ENCODE measurements at places on chromosomes 5 and 9.
A peak's percentile ranks its signal among the peaks of the same experiment; 100 is the strongest.

GRCh38 chr5:116044073-116044472 is 11.8 kb downstream of the ARL14EPL start:
- DNase-seq, result no peak

- DNase-seq, result no peak
These were observed 396.1 kb upstream of the GRAMD2B start for GRCh38 chr5:126027149-126027548.

DNA sequence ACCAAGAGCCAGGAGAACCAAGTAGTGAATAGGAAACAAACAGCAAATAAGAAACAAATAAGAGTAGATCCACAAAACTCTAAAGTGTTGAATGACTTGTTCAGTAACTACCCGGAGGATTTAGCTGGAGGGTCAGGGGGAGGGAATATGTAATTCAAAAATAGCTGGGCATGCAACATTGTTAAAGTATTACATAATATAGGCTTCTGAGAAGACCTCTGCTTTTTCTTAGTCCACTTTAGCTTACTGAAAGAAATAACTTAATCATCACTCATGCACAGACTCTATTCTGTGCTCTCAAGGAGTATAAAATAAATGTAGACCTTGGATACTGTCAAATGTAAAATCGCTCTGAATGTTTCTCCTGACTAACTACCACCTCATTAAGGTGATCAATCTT is 183.2 kb upstream of the POU5F2 start:
- DNase-seq, result no peak

DNA sequence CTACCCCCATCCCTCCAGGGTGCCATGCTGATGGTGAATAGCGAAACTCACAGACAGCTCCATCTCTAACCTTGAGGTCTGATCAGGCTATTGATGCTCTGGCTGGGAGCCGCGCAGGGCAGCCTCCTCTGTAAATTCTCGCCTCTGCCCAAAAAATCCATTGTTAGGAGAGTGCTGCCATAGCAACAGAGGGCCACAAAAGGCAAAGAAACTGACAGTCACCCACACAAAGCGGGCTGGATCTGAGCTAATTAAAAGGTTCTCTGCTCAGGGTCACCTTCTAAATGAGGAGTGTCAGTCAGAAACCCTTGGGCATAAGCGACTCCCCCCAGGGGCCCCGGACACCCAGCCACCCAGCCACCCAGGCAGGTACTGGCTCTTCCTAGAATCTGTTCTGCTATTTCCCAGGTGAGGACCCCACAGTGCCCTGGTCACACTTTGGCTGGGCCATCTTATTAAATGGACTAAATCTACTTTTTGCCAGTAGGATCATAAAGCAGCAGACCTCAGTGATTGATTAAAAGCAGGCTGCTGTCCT is 126.7 kb downstream of the MED10 start:
- peak; percentile 23 for DNase-seq

DNA sequence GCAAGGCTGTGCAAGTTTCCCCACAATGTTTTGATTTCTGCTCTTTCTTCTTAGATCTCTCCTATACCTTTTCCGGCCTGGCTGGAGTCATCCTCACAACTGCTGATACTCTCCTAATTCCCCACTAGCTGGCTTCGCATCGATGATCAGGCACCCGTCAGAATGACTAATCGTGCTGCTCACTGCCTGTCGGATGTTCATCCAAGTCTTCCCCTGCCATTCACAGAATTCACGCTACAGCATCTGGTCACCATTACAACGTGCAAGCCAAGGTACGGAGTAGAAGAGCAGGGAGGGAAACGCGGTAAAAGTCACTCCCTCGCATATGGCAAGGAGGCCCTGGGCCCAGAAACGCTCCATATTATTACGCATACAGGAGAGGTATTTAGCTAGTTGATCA is 35.1 kb downstream of the CDH10 start:
- DNase-seq, result no peak

DNA sequence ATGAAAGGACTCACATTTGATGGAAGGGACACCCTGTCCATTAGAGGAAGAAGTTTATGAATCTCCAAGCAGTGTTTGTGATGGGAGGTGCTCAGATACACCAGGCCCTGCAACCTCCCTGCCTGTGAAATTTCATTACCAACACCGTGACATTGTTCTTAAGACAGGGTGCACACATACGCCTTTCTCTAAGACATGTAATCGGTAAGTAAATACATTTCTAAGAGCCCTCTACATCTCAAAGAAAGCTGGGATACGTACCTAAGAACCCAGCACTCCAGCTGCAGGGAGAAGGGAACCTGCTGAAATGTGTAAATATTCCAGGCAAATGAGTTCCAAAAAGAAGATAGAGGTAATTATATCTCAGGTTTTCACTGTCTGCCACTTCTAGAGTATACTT is 125.0 kb upstream of the APC start:
- DNase-seq, result peak; percentile 8

GRCh38 chr5:16679863-16680262 is 63.1 kb upstream of the RETREG1 start:
- DNase-seq, result peak; percentile 63

DNA sequence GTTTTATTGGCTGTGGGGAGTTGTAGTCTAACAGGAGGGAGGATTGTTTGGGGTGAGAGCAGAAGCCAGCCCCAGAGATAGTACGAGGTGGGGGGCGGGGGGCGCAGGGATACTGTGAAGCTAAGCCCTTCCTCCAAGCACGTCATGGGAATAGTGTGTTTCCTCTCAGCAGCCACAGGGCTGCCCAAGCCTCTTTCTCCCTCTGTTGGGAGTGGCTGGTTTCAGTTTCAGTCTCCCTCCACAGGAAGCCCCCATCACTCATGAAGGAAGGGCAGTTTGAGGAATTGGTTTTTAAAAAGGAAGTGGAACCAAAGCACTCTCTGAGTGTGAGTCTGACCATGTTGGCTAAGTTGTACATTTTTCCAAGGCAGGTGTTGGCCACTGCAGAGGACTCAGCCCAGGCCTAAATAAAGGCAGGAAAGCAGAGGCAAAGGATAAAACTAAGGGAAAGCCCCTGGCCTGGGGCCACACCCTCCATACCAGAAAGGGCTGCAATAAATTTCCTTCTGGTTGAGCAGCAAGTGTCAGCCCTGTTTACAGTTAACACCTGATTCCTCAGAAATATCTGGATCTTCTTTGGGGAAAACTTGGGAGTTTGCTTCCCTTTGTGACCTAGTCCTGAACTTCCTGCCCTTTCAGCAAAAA is 3.2 kb downstream of the RAB24 start:
- peak; percentile 71 for DNase-seq

GRCh38 chr5:55062039-55062779 is 38.2 kb downstream of the GZMK start:
- DNase-seq, result no peak

DNA sequence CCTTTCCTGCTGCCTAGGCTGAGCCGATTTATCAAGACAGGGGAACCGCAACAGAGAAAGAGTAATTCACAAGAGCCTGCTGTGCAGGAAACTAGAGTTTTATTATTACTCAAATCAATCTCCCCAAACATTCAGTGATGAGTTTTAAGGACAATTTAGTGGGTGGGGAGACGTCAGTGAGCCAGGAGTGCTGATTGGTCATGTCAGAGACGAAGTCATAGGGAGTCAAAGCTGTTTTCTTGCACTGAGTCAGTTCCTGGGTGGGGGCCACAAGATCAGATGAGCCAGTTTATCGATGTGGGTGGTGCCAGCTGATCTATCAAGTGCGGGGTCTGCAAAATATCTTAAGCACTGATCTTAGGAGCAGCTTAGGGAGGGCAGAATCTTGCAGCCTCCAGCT is 19.0 kb downstream of the SNX24 start:
- no peak for DNase-seq

- DNase-seq, result no peak
These were observed 538.3 kb downstream of the CSNK1G3 start for GRCh38 chr5:124050120-124050770.

GRCh38 chr9:136002881-136003280 is 41.7 kb upstream of the UBAC1 start:
- no peak for DNase-seq

GRCh38 chr5:174401793-174402192 is 322.6 kb upstream of the MSX2 start:
- peak; percentile 5 for DNase-seq

- DNase-seq, result no peak
These were observed 851.4 kb downstream of the MAT2B start for GRCh38 chr5:164356790-164357189.

DNA sequence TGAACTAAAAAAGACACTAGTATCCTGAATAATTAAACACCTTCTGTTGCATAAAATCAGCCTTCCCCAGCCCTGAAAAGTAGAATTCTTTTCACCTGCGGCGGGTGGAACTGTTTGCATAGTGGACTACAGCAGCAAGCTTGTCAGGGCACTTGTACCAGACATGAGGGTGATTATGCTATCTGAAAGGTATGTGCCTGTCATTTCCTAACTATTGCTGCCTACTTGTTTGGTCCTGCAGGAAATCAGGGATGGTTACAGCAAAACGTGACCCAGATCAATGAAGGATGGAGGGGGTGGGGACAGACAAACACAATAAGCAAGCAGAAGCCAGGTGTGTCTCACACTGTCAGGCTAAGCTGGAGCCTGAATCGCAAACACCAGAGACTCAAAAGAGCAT is 385.6 kb downstream of the MLLT3 start:
- DNase-seq, result peak; percentile 54

- peak; percentile 81 for DNase-seq
These were observed 119.8 kb upstream of the TBC1D2 start for GRCh38 chr9:98375138-98375726.

DNA sequence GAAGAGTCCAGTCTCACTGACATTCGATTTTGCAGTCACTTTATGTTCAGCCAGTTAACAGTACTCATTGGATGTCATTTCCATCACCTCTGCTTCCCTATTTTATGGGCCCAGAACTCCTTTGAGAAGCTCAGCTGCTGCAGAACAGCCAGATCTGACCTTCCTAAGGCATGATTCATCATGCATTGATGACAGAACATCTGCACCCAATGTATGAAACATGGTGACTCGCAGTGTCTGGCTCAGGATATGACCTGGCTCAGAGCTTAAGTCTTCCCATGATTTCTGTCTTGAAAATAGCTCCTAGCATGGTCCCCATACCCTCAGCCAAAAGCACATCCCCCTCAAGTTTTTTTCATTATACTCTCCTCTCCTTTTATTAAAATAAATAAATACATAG is 92.6 kb upstream of the TRIM32 start:
- DNase-seq, result peak; percentile 89

DNA sequence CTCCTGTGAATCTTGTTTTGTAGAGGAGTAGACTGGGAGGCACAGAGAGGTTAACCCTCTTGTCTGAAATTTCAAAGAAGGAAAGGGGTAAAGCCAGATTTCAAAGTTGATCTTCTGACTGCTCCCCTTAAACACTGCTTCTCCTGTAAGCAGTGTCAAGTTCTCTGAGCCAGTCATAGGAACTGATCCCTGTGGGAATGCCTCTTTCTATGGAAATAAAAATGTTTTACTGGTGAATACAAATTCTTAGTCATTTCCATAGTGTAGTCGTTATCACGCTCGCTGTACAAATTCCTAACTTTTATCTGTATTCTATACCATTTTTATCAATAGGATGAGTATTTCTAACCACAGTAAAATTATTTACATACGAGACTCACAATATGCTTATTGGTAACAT is 66.3 kb upstream of the PRRC1 start:
- DNase-seq, result no peak

GRCh38 chr9:124441291-124441690 is 9.0 kb upstream of the ADGRD2 start:
- no peak for DNase-seq

DNA sequence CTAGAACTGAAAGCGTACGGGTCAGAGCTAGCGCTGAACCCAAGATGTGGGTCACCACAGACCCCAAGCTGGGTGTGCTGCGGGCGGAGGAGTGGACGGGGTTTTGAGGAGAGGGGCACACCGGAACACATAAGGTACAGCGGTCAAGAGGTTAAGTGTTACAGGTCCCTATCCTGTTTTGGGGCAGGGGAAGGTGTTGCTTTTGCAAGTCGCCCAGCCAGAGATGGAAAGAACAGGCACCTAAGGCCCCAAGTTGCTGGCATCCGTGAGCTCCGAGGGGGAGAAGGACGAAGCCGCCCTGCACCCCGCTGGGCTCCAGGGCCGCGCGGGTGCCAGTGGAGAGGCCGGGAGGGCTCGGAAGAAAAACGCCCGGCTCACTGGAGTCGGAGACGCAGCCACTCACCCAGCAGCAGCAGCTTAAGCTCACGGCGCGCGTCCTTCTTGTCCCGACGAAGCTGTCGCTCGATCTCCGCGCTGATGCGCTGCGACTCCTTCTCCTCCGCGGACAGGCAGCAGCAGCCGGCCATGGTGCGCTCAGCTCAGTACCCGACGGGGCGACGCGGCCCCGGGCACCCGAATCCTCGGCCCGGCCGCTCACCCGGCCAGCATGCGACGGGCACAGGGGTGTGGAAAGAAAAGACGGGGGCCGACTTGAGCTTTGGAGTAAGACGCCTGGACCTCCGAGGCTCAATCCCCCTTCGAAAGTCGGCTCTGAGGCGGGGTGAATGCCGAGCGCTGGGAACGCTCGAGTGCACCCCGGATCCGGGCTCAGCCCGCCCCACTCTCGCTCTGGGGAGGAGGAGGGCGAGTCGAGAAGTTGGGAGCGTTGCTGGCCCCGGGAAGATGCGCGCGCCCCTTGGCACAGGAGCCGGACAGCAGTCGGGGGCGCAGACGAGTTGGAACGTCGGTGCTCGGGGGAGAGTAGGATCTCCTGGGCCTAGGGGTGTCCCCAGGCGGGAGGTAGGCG is 572 bp downstream of the GNA14 start:
- peak; percentile 71 for DNase-seq

- DNase-seq, result no peak
These were observed 30.0 kb upstream of the FOXI1 start for GRCh38 chr5:170075696-170076095.

GRCh38 chr9:16869131-16869881 is 1.2 kb downstream of the BNC2 start:
- peak; percentile 68 for DNase-seq

- no peak for DNase-seq
These were observed 168.1 kb upstream of the POC5 start for GRCh38 chr5:75885321-75885720.

DNA sequence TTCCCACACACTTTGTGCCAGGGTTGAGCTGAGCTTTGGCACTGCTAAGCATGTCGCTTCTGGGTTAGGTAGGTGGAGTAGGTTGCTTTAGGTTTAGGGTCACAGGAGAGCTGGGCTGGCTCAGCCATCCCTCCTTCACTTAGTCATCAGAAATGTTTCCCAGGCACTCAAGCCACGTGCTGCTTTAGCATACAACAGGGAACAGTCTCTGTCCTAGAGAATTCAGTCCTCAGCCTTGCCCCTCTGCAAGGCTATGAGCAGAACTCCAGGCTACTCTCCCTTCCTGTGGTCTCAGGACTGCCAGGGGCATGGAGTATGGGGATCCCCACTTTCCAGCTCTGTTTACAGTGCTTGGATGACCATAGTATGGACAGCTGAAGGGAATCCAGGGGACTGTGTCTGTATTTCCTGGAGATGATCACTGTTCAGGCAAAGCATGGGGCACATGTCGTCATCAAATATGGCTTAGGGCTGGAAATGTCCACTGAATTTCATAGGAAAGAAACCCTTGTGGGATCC is 7.5 kb upstream of the ANKRD33B start:
- DNase-seq, result peak; percentile 93

DNA sequence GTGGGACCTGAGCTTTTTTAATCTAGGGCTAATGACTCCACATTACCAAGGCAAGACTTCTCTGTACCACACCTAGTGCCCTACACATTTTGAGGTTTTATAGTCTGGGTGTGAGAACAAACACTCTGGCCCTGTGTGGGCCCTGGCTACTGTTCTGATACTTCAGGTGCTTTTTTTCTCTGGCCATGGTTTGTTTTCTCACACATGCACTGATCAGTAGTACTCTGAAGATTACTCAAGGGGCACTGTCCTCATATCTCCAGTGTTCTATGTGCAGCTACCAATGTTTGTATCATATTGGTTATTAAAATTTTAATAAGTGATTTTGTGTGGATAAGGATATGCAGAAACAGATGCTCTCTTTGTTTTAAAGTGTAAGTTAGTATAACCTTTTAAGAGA is 5.9 kb upstream of the C9orf40 start:
- DNase-seq, result no peak

Measured in islet precursor cell (in vitro differentiated cells).